ENCODE measurements at places on chromosomes 5 and 9. TPM values are rescaled to one million over a fixed set of nuclear protein-coding genes. Genes with fewer than 3 reads are reported as not detected.

GRCh38 chr5:38259062-38259808, 876 bp downstream of the EGFLAM start:
- no peak overlapping the region for H3K27ac ChIP-seq
- no peak overlapping the region for H3K4me3 ChIP-seq
- no peaks in the 10 kb centered on the region for H3K36me3 ChIP-seq
- peaks cover 5% of the 10 kb centered on the region for H3K4me1 ChIP-seq
- H3K27me3 ChIP-seq: peaks cover 26% of the 10 kb centered on the region
- DNase-seq: no peak

- H3K4me1 ChIP-seq: no peaks in the 10 kb centered on the region
- DNase-seq: no peak
- no peaks in the 10 kb centered on the region for H3K27me3 ChIP-seq
- H3K36me3 ChIP-seq: no peaks in the 10 kb centered on the region
Measured at GRCh38 chr9:135552021-135552697, 6.2 kb downstream of the OBP2A start.

DNA sequence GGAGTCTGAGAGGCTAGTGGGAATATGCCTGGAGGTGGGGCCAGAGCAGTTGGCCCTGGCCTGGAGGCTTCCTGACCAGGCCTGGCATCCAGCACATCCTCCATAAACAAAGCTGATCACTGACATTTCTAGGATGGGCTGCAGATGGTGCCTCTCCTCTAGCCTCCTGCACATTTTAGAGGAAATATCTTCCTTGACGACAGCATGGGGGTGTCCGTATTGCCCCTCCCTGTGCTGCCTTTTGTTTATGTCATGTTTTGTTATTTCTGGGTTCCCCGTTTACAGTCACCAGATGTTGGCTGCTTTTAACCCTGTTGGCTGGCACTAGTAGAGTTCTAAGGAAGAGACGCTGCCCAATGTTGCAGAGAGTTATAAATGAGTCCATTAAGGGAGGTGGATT, 148.5 kb downstream of the PHF2 start:
- no peak for DNase-seq
- H3K27ac ChIP-seq: no peak overlapping the region
- no peaks in the 10 kb centered on the region for H3K36me3 ChIP-seq
- H3K4me1 ChIP-seq: no peaks in the 10 kb centered on the region
- no peaks in the 10 kb centered on the region for H3K27me3 ChIP-seq
- no peak overlapping the region for H3K4me3 ChIP-seq

DNA sequence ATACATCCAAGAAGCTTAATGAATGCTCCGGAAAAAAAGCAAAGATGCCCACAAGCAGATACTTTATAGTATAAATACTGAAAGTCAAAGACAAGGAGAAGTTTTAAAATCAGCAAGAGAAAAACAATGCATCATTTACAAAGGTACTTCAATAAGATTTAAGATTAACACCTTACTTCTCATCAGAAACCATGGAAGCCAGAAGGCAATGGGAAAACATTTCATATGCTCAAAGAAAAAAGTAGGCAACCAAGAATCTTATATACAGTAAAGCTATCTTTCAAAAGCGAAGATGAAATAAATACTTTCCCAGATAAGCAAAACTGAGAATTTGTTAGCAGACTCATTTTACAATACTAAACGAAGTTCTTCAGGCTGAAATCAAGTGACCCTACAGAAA, 51.1 kb downstream of the ABHD17B start:
- no peak overlapping the region for H3K4me3 ChIP-seq
- H3K27me3 ChIP-seq: no peaks in the 10 kb centered on the region
- H3K36me3 ChIP-seq: no peaks in the 10 kb centered on the region
- no peak for DNase-seq

DNA sequence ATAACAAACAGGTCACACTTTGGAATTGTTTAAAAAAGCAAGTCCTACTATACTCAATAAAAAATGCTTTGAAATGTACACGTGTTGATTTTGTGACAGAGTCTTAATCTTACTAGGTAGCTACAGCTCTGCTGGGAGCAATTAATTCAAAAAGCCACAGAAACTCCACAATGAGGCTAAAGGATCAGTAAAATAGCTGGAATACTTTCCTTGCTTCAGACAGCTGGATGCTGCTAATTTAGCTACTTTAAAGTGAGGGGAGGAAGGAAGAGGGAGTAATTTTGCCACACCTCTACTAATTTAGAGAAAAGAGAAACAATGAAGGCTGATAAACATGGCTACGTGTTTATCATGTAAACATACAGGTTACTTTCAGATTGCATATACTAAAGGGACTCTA, 927.6 kb upstream of the DMAC1 start:
- H3K36me3 ChIP-seq: no peaks in the 10 kb centered on the region
- no peak overlapping the region for H3K27ac ChIP-seq
- H3K4me1 ChIP-seq: no peaks in the 10 kb centered on the region
- H3K27me3 ChIP-seq: no peaks in the 10 kb centered on the region

Gene SLIT3
- not detected for total RNA-seq

DNA sequence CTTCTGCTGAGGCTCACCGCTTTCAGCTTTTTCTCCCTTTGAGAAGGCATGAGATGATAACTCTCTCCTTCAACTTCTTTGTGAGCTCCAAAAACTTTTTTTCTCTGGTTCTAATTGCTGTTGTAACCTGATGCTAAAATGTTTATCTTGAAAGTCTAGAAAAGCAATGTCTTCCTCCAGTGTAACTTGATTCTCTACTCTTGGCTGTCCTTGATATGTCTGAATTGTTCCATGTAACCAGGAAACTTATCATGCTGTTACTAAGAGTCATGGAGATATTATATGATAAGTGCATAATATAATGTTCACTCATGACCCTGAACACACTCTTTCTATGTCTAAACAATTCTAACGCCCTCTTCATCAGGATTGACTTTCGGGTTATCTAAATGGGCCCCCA, 128.0 kb upstream of the ABCA1 start:
- H3K36me3 ChIP-seq: no peaks in the 10 kb centered on the region
- DNase-seq: no peak
- H3K4me1 ChIP-seq: peaks cover 10% of the 10 kb centered on the region

- H3K4me1 ChIP-seq: no peaks in the 10 kb centered on the region
- H3K27me3 ChIP-seq: no peaks in the 10 kb centered on the region
- H3K4me3 ChIP-seq: no peak overlapping the region
Measured at GRCh38 chr9:13896922-13897835, 416.8 kb downstream of the NFIB start.

Gene SMARCA2
- 298 TPM for total RNA-seq

- no peaks in the 10 kb centered on the region for H3K36me3 ChIP-seq
- no peak for DNase-seq
- H3K4me3 ChIP-seq: no peak overlapping the region
- peaks cover 5% of the 10 kb centered on the region for H3K27me3 ChIP-seq
- H3K4me1 ChIP-seq: peaks cover 19% of the 10 kb centered on the region
Measured at GRCh38 chr5:55713871-55714270, 1.7 kb upstream of the SLC38A9 start.

GRCh38 chr9:113991714-113992113, 86.4 kb downstream of the AMBP start:
- DNase-seq: no peak
- no peaks in the 10 kb centered on the region for H3K36me3 ChIP-seq
- H3K4me1 ChIP-seq: no peaks in the 10 kb centered on the region
- H3K27ac ChIP-seq: no peak overlapping the region
- H3K4me3 ChIP-seq: no peak overlapping the region
- H3K27me3 ChIP-seq: no peaks in the 10 kb centered on the region

- H3K4me3 ChIP-seq: no peak overlapping the region
- H3K36me3 ChIP-seq: no peaks in the 10 kb centered on the region
- DNase-seq: no peak
- H3K27ac ChIP-seq: no peak overlapping the region
- H3K4me1 ChIP-seq: no peaks in the 10 kb centered on the region
- peaks cover 4% of the 10 kb centered on the region for H3K27me3 ChIP-seq
Measured at GRCh38 chr5:176736301-176736930, 73.9 kb upstream of the UNC5A start.

Gene TMEM252
- not detected for total RNA-seq

GRCh38 chr9:134179918-134180785, 15.8 kb upstream of the RNU6ATAC start:
- no peak overlapping the region for H3K27ac ChIP-seq
- H3K4me1 ChIP-seq: peaks cover 8% of the 10 kb centered on the region
- no peak for DNase-seq
- no peaks in the 10 kb centered on the region for H3K36me3 ChIP-seq
- H3K4me3 ChIP-seq: no peak overlapping the region

DNA sequence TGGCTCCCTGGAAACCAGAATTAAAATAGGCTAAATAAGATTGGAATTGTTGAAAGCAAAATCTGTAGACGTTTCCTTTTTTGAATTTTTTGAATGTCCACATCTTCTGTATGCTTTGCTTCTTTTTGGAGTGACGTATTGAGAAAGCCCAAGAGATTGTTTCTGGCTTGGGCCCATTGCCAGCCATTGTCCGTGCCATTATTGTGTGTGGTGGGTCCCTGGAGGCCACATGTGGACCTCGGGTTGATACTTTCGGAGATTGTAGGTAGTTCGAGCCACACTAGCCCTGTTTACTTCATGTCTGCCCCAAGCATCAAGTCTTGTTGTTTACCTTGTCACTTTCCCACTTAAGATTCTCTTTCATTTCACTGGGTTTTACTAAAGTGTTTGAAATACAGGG, 106.0 kb downstream of the PALM2AKAP2 start:
- no peak overlapping the region for H3K27ac ChIP-seq
- peaks cover 17% of the 10 kb centered on the region for H3K4me1 ChIP-seq
- no peaks in the 10 kb centered on the region for H3K27me3 ChIP-seq
- no peak for DNase-seq

GRCh38 chr9:26551971-26552370, 340.6 kb downstream of the CAAP1 start:
- H3K4me3 ChIP-seq: no peak overlapping the region
- H3K36me3 ChIP-seq: no peaks in the 10 kb centered on the region
- no peaks in the 10 kb centered on the region for H3K27me3 ChIP-seq
- no peak for DNase-seq
- H3K4me1 ChIP-seq: no peaks in the 10 kb centered on the region

DNA sequence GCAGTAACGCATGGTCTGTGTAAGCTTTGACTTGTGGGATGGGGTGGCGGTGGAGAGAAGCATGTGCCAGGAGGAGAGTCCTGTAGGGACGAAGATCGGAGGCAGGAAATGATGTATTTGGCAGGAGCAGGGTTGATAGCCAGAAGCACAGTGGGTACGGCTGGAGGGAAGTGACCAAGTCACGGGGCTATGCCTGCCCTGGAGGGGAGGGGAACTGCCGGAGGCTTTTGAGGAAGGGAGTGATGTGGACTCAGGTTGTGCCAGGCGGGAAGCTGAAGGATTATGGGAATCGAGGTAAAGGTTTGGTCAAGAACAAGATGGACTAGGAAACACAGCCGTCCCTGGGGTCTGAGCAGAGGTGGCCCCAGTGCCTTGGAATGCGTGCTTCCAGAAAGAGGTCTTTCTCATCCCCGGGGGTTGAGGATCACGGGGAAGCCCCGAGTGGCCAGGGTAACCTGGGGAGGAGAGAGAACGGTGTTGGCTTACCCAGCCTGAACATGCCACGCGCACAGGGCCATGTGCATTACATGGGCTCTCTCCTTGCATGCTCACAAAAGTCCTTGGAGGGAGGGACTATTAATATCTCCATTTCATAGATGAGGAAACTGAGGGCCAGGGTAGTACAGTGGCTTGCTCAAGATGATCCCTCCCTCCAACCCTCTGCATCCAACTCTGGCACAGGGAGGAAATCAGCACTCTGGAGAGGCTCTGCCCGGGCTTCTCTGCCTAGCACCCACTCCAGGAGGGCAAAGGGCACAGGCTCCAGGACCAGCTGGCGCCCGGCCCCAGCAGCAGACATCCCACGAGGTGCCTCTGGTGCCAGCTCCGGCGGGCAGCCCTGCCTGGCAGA, 253.8 kb downstream of the PBX3 start:
- no peaks in the 10 kb centered on the region for H3K27me3 ChIP-seq
- no peaks in the 10 kb centered on the region for H3K36me3 ChIP-seq
- no peak overlapping the region for H3K4me3 ChIP-seq

- peaks cover 83% of the 10 kb centered on the region for H3K4me1 ChIP-seq
- H3K36me3 ChIP-seq: peaks cover 6% of the 10 kb centered on the region
- peak; percentile 84 for DNase-seq
- peak overlapping the region; percentile 100 for H3K27ac ChIP-seq
- H3K4me3 ChIP-seq: peak overlapping the region; percentile 86
Measured at GRCh38 chr5:176536132-176536901, 885 bp downstream of the RNF44 start.

- no peaks in the 10 kb centered on the region for H3K4me1 ChIP-seq
- DNase-seq: no peak
- no peaks in the 10 kb centered on the region for H3K27me3 ChIP-seq
- H3K36me3 ChIP-seq: no peaks in the 10 kb centered on the region
- no peak overlapping the region for H3K4me3 ChIP-seq
- no peak overlapping the region for H3K27ac ChIP-seq
Measured at GRCh38 chr5:2335733-2336515, 415.6 kb downstream of the IRX2 start.

DNA sequence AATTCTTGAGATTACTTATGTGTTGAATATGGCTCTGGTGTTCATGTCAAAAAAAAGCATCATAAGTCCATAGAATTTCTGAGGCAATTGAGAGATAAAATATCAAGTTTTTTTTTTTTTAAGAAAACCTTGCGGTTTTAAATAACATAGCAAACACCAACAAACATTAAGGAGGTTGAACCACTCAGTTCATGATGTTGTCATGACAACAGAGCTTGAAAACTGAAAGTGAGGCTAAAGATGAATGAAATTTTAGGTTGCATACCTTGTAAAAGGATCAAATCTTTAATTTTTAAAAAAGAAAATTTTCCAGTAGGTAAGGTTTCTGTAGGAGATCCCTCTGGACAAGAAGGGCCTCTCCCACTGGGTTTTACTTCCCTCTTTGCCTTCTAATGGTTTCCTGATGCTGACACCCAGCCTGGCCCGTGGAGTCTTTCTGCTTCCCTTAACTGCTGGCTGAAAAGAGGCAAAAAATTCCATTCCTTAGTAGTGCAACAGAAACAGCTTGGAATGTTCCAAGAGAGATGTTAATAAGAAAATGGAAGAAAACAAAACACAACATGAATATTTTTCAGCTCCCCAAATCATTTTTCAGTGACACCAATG, 60.0 kb upstream of the FER start:
- no peak overlapping the region for H3K27ac ChIP-seq
- H3K4me1 ChIP-seq: no peaks in the 10 kb centered on the region
- DNase-seq: no peak
- no peaks in the 10 kb centered on the region for H3K36me3 ChIP-seq

Gene SPINK4
- not detected for total RNA-seq
